Caki2 (cell line): ENCODE measurements at places on chromosomes 13 and 19. TPM values are rescaled to one million over a fixed set of nuclear protein-coding genes. Genes with fewer than 3 reads are reported as not detected.

The PSG4 gene
- total RNA-seq = 1.4 and 2.3 TPM in 2 replicates

The DENND1C gene
- total RNA-seq = not detected in 2 replicates

The PPM1N gene
- total RNA-seq = 35.2 and 37.5 TPM in 2 replicates

The ADGRE3 gene
- total RNA-seq = not detected in 2 replicates

The FFAR1 gene
- total RNA-seq = 1.7 and 6.1 TPM in 2 replicates

The JSRP1 gene
- total RNA-seq = not detected in 2 replicates

The LIM2 gene
- not detected in 2 replicates for total RNA-seq

The CD37 gene
- not detected in 2 replicates for total RNA-seq

The SSC5D gene
- total RNA-seq = 0.14 TPM in 1 of 2 replicates, not detected in the other

The PTPRH gene
- total RNA-seq = 30.0 and 34.3 TPM in 2 replicates

The ZNF132 gene
- total RNA-seq = 4.9 and 7.8 TPM in 2 replicates

The XAB2 gene
- 29.7 and 79.6 TPM in 2 replicates for total RNA-seq

The OR7C1 gene
- not detected in 2 replicates for total RNA-seq

The MAST1 gene
- 1.8 and 20.8 TPM in 2 replicates for total RNA-seq

The EBI3 gene
- total RNA-seq = 0.14 and 3.3 TPM in 2 replicates

The ACTL9 gene
- total RNA-seq = not detected in 2 replicates

The PNMA8A gene
- 14.0 and 16.4 TPM in 2 replicates for total RNA-seq

The SMIM44 gene
- total RNA-seq = not detected in 2 replicates

The CDADC1 gene
- total RNA-seq = 1.0 and 2.5 TPM in 2 replicates

The ZNF763 gene
- 7.0 TPM in 1 of 2 replicates, not detected in the other for total RNA-seq

The TGDS gene
- 11.4 and 14.7 TPM in 2 replicates for total RNA-seq

The ZNF296 gene
- total RNA-seq = not detected in 2 replicates

The ZNF431 gene
- 1.7 and 4.4 TPM in 2 replicates for total RNA-seq

The S1PR5 gene
- 4.6 and 11.6 TPM in 2 replicates for total RNA-seq

The KLHL1 gene
- not detected in 2 replicates for total RNA-seq

The C2CD4C gene
- 1.8 and 2.1 TPM in 2 replicates for total RNA-seq

The SPINT2 gene
- 1,423 and 1,713 TPM in 2 replicates for total RNA-seq

The KCNN4 gene
- 10.7 and 15.4 TPM in 2 replicates for total RNA-seq

The ZNF552 gene
- 2.5 and 8.1 TPM in 2 replicates for total RNA-seq

The SCGB2B2 gene
- not detected in 2 replicates for total RNA-seq

The FFAR2 gene
- total RNA-seq = not detected in 2 replicates

The SYNGR4 gene
- 0.20 TPM in 1 of 2 replicates, not detected in the other for total RNA-seq

The MBD3L5 gene
- not detected in 2 replicates for total RNA-seq

The MADCAM1 gene
- not detected in 2 replicates for total RNA-seq

The TNNI3 gene
- not detected in 2 replicates for total RNA-seq

The LPAR2 gene
- 5.9 and 7.6 TPM in 2 replicates for total RNA-seq

The LAIR1 gene
- not detected in 2 replicates for total RNA-seq

The WDR83 gene
- 20.6 and 22.6 TPM in 2 replicates for total RNA-seq

The RASAL3 gene
- not detected in 2 replicates for total RNA-seq

The ZNF160 gene
- 12.3 and 22.3 TPM in 2 replicates for total RNA-seq
